Psoas muscle (tissue), 8 donors: ENCODE measurements at places on chromosomes 12 and 14. TPM values are rescaled to one million over a fixed set of nuclear protein-coding genes. Genes with fewer than 3 reads are reported as not detected.

The KRT6C gene
- not detected for polyA plus RNA-seq

The GPR65 gene
- polyA plus RNA-seq: 0.10 TPM

The SYT1 gene
- 0.18 TPM for polyA plus RNA-seq

The GALNT8 gene
- polyA plus RNA-seq: 0.14 TPM

The MGP gene
- 57.5 TPM for polyA plus RNA-seq

The ERH gene
- polyA plus RNA-seq: 76.9 TPM

The PRIMA1 gene
- polyA plus RNA-seq: 0.19 TPM

The ANO4 gene
- polyA plus RNA-seq: 0.03 TPM

The TAS2R13 gene
- 0.08 TPM for polyA plus RNA-seq

The KCNC2 gene
- polyA plus RNA-seq: 0.03 TPM

The SLC5A8 gene
- polyA plus RNA-seq: not detected

The NKX2-1 gene
- not detected for polyA plus RNA-seq

The KCNH3 gene
- 0.07 TPM for polyA plus RNA-seq

The SMCO3 gene
- polyA plus RNA-seq: not detected

The CYP46A1 gene
- 0.09 TPM for polyA plus RNA-seq

The FRMD6 gene
- polyA plus RNA-seq: 2.5 TPM

The LYSET gene
- 37.0 TPM for polyA plus RNA-seq

The PRICKLE1 gene
- 0.79 TPM for polyA plus RNA-seq

The ADAMTS20 gene
- not detected for polyA plus RNA-seq

The EGLN3 gene
- 19.5 TPM for polyA plus RNA-seq
